NCI-H2081 (cell line): ENCODE measurements at places on chromosomes 5 and 9.

- no peak for DNase-seq
Measured at GRCh38 chr9:7265181-7265580, 507.4 kb downstream of the KDM4C start.

DNA sequence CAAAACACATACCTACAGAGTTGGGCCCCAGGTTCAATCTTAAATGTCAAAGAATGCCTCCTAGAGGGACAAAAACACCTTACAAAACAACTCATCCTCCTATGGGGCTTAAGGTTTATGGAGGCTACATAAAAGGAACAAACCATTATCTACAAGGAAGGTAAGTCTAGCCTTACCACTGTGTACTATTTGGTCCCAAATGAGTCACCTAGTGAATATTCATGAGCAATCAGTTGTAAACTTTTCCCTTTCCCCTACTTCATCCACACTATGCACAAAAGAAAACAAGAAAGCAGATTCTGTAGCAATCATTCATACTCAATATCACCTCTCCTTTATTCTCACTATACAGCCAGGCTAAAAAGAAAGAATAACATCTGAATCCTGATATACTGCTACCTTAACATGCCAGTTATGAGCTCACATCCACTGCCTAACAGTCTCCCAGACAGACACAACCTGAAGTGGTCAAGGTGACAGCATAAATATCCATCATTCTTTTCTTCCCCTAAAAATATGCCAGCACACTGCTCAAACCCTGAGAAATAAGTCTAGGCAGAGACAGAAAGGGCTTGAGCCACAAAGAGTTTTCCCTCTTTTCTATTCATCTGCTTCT lies 6.2 kb downstream of the OXCT1 start:
- no peak for DNase-seq

DNA sequence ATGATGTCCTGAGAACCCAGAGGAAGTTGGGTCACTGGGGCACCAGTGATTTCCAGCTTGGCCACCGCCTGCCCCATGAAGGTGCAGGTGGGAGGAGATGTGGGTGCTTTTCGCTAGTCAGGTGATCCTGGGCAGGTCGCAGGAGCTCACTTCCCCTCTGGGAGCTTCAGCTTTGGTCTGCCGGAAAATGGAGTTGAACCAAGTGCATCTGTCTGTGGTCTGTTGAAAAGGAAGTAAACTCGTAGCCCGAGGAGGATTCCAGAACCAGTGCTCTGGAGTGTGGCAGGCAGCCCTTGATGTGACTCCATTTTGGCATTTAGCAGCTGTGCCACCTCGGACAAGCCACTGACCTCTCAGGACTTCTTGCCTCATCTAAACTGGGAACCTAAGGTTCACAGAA lies 81.8 kb upstream of the HRH2 start:
- DNase-seq = no peak

DNA sequence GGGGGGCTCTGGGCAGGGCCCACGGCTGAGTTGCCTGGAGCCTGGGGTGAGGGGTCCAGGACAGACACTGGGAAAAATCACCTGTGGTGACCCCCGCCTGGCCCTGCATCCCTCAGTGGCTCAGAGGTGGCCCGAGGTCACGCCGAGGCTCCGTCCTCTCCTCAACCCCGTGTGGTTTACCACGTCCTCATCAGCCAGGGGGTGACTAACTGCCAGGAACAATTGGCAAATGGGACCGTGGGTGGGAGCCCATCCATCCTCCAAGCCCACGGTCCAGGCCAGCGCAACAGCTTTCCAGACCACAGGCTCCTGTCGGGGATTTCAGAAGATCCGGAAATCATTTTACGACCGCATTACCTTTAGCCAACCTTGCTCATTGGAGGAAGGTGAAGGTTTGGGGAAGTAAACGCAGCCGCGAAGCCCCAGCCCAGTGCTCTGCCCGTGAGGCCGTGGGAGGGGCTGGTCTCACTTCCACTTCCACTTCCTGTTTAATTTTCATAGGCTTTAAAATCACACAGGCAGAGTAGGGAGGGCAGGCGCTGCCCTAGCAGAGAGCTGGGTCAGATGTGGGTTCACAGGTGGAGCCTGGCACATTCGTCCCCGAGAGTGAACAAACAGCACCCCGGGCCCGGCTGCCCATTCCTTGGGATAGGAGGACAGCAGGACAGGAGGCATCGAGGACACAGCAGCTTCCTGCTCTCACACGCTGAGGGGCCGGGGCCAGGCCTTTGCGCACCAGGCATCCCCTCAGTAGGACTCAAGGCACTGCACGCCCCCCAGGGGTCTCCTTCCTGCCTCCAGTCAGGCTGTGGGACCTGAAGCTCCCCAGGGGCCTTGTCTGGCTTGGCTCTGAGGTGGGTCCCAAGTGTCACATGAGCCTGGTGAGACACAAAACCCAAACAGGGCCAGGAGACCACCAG lies 19.8 kb upstream of the SLC9A3 start:
- no peak for DNase-seq

DNA sequence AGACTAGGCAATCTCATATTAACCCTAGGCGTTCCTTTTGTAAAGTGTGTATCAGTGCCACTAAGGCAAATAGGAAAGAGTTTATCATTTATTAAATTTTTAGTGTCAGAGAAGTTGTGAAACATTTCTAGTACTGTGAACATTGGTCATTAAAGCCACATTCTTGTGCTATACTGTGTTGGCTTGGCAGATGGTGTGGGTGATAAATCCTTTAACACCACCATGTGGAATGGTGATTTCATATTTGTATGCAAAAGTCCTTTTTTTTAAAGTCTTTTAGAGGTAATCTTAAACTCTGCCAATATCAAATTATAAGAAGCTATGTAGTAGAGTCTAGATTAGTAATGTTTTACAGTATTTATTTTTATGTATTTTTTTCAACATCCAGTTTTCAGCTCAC lies 18.1 kb downstream of the SLC12A2 start:
- DNase-seq = no peak

- DNase-seq = no peak
Measured at GRCh38 chr5:124438026-124438902, 308.2 kb downstream of the ZNF608 start.

DNA sequence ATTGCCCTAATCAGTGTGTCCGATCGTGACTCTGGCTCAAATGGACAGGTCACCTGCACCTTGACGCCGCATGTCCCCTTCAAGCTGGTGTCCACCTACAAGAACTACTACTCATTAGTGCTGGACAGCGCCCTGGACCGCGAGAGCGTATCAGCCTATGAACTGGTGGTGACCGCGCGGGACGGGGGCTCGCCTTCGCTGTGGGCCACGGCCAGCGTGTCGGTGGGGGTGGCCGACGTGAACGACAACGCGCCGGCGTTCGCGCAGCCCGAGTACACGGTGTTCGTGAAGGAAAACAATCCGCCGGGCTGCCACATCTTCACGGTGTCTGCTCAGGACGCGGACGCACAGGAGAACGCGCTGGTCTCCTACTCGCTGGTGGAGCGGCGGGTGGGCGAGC lies 1.4 kb downstream of the PCDHA13 start:
- DNase-seq = no peak

DNA sequence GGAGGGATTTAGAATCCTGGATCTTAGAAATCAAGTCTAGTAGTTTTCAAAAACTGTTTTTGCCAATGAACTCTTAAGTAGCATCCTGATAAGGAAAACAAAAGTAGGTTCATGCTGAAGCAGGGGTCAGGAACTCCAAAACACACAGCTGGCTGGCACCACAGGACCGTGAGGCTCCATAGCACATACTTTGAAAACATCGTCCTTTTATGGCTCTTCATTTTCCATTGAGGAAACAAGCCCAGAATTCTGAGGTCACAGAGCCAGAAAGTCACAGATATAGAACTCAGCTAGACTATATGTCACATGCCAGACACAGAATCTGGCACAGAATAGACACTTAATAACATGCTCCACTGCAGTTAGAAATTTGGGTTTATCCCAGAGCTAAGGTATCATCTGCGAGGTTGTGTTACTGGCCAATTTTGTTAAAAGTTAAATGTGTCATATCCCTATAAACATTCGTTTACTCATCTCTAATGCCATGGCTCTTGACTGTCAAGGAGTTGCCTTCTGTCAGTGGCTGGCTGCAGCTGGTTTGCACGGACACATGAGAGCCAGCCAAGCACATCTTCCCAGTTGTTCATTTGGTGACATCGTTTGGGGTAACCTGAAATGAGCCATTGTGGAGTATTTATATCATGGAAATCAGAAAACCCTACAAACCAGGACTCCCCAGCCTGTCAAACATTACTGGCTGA lies 58.8 kb downstream of the FAM78A start:
- no peak for DNase-seq

DNA sequence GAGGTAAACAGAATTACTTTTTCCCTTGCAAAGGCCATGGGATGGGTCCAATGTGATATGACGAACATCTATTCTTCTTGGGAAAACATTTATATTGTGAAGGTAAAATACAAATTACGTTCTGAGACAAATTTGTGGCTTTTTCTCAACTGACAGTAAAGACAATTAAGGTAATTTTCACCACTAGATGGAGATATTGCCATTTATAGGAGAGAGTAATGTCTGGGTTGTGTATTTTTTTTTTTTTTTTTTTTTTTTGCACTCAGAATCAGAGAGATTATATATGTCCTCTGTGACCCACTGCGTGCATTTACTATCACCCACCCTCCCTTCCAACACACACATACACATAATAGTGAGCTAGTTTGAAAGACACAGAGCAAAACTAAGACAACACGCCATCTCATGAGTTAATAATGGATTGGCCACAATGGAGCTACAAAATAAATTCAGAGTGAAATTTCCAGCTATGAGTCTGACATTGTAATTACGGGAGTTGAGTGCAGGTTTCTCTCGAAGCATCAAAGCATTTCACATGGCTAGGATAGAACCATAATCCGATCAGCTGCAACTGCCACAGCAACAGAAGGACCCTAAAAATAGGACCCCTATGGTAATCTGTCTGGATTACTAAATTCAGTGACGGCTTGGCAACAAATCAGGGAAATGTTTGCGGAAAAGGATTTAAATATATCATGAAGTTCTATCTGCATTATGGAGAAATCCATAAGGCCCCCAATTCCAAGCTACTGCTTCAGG lies 49.2 kb downstream of the ANXA1 start:
- DNase-seq = peak; percentile 54

GRCh38 chr5:65434122-65434521 lies 47.6 kb downstream of the ADAMTS6 start:
- no peak for DNase-seq

GRCh38 chr5:62982348-62982747 lies 403.7 kb downstream of the LRRC70 start:
- no peak for DNase-seq

DNA sequence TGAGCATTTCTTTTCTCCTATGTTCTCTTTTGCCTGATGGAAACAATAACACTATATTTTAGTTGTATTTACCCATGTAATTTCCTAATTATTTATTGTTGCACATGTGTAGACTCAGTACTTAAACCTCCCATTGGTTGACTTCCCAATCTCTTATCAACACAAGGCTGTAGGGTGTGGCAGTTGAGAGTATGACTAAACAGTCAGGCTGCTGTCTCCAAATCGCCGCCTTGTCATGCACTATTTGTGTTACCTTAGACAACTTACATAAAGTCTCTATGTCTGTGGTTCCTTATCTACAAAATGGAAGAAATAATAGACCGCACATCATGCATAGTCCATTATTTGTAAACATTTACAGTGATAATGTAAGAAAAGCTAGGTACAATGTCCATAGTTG lies 68.9 kb upstream of the EFNA5 start:
- no peak for DNase-seq

- DNase-seq = peak; percentile 74
Measured at GRCh38 chr9:133742849-133743444, 4.8 kb upstream of the SARDH start.

DNA sequence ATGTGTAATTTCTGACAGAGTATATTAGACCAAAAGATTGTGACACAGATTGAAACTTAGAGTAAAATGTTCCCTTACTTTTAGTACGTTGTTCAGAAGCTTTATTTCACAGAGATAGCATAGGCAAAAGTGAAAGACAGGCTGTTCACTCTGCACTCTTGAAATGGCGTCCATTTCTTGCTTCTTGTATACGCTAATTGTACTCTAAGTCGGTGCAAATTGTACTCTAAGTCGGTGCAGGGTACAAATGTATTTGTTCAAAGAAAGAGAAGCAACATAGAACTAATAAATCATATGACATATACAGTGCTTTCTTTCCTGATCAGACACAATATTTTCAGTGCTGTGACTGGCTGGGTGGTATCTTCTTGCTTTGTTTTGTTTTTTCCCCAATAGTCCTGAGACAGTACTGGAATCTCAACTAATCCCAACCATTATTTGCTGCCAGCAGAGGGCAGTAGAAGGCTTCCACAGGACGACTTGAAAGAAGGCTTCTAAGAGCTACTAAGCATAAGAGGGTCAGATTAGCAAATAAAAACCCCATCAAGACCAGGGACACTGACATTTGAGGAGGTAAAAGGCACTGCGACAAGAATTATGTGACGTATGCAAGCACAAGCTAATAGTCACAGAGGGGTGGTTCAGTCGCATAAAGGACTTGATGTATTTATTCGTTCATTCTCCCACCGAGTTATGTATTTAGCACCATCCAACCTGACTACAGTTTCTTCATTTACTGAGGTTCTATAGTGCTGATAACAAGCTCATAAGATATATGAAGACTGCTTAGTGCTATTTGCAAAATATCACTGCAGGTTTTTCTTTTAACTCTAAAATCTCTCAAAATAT lies 831.8 kb downstream of the TAF11L14 start:
- DNase-seq = peak; percentile 86

GRCh38 chr9:19618816-19619215 lies 170.0 kb downstream of the SLC24A2 start:
- DNase-seq = peak; percentile 60

- peak; percentile 42 for DNase-seq
Measured at GRCh38 chr5:173302546-173303155, 25.6 kb downstream of the STC2 start.

- no peak for DNase-seq
Measured at GRCh38 chr9:15717290-15717967, 164.6 kb downstream of the CCDC171 start.

- no peak for DNase-seq
Measured at GRCh38 chr5:66072031-66072430, 72.1 kb upstream of the SREK1 start.

- DNase-seq = no peak
Measured at GRCh38 chr9:107218829-107219485, 64.1 kb upstream of the RAD23B start.

DNA sequence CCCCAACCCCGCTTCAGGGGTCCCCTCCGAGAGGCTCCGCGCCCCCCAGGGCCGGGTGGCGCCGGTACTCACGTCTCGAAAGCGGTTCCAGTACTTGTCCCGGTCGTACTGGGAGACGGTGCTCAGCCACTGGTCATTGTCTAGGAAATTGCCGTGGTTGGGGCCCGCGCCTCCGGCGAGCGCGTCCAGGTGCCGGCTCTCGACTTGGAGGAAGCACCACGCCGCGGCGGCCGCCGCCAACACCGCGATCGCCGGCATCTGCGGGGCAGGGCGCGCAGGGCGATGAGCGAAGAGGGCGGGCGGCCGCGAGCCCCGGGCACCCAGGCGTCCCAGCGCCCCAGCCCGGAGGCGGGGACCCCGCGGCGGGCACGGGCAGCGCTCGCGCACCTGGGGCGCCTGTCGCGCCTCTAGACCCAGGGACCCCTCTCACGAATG lies 808 bp downstream of the SPOCK1 start:
- no peak for DNase-seq

GRCh38 chr5:54610197-54610944 lies 92.8 kb downstream of the SNX18 start:
- DNase-seq = no peak

GRCh38 chr9:107112707-107113243 lies 170.3 kb upstream of the RAD23B start:
- no peak for DNase-seq
